ENCODE measurements at places on chromosomes 2 and 18.

DNA sequence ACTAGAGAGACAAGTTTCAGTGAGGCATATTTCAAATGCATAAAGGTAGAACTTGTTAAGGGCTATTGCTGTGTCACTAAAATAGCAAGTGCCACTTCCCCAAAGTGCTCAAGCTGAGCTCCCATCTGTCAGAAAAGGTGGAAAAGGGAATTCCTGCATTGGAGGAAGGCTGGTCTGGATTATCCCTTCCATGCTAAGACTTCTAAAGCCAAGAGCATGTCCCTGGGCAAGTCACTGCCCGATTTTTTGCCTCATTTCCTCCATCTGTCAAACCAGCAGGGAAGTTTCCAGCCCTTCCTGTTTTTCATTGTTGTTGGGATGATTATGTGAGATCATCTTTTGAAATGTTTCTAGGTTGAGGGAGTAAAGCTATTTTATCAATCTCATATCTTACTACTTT lies 175.5 kb downstream of the SETBP1 start:
- no peak for DNase-seq

GRCh38 chr2:171762879-171763573 lies 75.8 kb downstream of the DYNC1I2 start:
- DNase-seq, result no peak

DNA sequence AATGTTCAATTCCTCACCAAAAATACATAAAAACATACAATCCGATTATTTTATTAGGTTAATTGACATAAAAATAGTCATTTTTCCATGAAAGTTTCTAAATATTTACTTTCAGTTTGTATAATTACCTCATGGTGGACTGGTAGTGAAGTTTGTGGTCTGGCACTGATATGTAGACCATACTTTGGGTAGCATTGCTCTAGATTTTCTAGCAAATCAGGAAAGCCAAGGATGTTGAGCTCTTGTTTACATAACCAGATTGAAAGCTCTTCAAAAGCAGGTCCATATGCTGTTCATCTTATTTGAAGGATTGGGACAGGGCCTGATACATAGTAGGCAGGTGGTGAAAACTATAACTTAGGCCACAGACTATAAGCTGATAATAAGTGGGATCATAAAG lies 61.8 kb downstream of the COMMD1 start:
- DNase-seq, result no peak

DNA sequence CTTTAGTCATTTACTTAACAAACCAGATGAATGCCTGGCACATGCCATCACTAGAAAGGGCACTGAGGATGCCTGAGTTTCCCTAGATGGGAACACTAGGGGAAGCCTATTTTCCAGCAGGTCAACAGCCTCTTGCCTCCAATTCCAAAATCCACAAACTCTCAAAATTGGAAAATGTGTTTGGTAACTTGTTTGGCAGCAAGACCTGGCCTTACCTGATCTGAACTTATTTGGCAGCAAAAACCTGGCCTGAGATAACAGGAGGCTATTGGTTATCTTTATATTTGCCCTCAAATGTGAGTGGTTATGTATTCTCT lies 2.6 kb downstream of the LIPG start:
- no peak for DNase-seq

- DNase-seq, result no peak
Observed at GRCh38 chr2:12032975-12033374, 286.5 kb downstream of the LPIN1 start.

GRCh38 chr2:53740170-53740569 lies 27.4 kb upstream of the CHAC2 start:
- no peak for DNase-seq

DNA sequence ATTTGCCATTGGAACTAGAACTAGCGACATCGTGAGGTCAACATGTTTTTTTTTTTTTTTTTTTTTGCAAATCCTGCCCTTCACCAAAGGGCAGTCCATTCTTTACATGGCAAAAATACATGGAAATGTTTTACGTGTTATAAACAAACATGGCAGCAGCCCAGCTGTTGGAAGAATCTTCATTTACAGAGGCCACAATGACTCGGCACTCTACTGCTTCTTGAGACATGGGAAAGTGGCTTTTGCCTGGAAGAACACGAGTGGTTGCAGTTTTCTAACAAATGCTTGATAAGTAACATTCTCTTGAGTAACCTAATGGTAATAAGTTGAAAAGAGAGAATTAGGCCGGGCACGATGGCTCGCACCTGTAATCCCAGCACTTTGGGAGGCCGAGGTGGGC lies 22.8 kb upstream of the POLR1B start:
- no peak for DNase-seq

DNA sequence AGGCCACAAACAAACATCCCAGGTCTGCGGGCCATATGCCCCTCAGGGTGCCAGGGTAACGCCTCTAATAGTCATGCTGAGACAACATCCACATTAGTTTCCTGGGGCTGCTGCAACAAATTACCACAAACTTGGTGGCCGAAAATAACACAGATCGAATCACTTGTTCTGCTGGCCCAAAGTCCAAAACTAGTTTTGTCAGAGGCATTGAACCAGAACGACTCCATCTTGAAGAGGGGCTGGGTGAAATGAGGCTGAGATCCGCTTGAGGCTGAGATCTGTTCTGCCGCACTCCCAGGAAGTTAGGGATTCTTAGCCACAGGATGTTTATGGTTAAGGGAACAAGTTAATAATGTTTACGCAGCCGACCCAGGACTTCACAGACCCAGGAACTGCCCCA lies 66.7 kb downstream of the COPS8 start:
- DNase-seq, result no peak

- DNase-seq, result no peak
Observed at GRCh38 chr2:200613692-200614091, 27.9 kb downstream of the AOX1 start.

DNA sequence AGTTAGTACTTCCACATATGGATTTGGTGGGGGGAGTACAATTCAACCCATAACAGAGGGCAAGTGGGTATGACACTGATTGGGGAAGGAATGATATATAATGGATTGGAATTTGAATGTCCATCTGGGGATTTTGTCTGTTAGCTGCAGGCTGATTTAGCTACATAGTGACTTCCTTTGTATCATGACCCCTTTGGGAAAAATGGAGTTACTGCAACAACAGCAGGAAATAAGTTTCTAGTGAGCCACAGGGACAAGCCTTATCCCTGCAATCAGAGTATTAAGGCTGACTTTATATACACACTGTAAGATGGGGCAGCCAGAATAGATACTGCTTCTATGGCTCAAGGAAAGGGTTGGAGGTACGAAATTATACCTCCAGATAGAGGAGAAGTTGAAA lies 404.4 kb upstream of the MEIS1 start:
- DNase-seq, result no peak

- DNase-seq, result no peak
Observed at GRCh38 chr2:189440644-189440946, 679 bp upstream of the WDR75 start.

DNA sequence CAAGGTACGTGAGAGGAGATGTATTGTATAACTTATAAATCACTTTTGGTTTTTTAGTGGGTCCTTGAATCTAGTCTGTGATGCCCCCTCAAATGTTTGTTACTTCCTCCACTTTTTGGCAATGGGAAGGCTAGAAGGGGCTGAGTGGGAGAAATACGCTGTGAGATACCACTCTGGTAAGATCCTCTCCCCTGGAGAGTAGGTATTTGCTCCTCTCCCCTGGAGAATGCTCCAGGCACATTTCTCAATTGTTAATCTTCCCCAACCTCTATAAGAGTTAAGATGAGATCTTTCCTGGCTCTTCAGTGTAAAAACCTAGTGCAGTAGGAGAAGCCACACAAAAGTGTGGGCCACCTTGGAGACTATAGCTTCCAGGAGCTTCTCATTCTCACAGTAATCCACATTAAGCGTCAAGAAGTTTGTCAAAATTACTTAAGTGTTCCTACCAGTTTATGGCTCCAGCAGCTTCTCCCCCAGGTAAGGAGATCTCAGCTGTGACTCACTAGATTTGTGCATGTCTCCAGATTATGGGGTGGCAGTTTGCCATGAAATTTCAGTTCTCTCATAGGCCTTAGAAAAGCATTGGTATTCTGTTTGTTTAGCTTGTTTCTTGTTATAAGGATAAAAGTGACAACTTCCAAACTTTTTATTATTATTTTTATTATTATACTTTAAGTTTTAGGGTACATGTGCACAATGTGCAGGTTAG lies 182.6 kb downstream of the FSIP2 start:
- no peak for DNase-seq

DNA sequence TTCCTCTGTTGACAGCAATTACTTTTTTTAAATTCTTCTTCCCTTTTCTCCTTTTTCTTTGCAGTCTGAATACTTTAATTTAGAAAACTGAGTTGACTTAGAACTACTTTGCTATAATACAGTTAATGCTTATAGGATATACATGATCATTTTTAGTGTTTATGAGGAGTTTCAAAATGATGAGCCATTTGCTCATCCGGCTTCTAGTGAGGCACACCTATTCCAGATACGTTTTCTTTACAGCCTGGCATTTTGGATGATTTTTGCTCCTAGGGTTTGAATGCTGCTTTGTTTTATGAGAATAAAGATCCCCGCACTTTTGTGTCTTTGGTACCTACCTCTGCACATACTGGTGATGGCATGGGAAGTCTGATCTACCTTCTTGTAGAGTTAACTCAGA lies 52.8 kb downstream of the EIF5B start:
- DNase-seq, result no peak

GRCh38 chr2:240686460-240686859 lies 3.8 kb upstream of the AQP12B start:
- DNase-seq, result no peak

GRCh38 chr18:63207143-63207790 lies 112.3 kb downstream of the BCL2 start:
- no peak for DNase-seq

- DNase-seq, result no peak
Observed at GRCh38 chr2:125397535-125398251, 1258.3 kb upstream of the GYPC start.

DNA sequence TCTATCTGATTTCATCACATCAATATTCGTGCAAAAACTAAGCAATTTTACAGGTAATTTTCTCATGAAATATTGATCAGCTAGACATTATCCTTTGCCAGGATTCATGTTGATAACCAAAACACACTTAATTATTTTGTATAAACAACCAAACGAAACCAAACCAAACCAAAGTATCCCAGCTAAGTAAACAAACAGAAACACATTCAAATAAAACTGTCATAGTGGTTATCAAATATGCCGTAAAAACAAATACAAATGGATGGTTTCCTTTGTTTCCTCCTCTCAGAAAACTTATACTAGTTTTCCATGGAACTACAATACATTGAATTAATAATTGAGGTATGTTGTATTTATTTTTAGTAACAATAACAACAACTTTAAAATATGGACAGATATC lies 777.4 kb downstream of the DSC3 start:
- DNase-seq, result no peak

DNA sequence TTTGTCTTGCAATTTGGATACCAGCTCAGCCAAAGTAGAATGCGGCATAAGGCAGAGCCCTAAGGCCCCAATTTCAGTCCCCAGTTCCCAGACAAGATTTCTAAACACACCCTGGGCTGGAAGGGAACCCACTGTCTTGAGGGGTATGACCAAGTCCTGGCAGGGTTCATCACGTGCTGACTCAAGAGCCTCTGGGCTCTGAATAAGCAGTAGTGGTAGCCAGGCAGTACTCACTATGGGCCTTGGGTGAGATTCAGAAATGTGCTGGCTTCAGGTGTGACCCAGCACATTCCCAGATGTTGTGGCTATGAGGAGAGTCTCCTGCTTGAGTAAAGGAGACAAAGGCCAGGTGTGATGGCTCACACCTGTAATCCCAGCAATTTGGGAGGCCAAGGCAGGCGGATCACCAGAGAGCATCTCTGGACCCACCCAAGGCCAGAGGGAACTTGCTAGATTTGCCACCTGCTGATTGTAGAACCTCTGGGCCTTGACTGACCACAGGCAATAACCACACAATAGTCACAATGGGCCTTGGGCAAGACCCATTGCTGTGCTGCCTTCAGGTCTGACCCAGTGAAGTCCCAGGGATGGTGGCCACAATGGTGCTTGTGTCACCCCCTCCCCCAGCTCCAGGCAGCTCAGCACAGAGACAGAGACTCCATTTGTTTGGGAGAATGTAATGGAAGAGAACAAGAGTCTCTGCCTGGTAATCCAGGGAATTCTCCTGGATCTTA lies 74.9 kb downstream of the ATL2 start:
- no peak for DNase-seq

DNA sequence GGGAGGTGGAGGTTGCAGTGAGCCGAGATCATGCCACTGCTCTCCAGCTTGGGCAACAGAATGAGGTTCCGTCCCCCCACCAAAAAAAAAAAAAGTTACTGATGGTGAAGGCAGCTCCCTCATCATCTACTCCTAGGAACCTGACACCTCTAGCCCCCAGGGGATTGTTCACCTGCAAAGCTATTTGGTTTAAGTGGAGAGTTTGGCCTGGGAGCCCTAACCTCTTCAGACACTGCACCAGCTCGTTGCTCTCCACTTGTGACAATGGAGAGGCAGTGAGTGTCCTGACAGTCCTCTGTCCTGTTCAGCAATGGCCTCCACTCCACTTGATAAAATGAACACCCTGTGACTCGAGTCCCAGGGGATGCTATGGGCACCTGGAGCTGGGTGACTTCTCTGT lies 43.5 kb downstream of the ATP6V1C2 start:
- DNase-seq, result no peak

DNA sequence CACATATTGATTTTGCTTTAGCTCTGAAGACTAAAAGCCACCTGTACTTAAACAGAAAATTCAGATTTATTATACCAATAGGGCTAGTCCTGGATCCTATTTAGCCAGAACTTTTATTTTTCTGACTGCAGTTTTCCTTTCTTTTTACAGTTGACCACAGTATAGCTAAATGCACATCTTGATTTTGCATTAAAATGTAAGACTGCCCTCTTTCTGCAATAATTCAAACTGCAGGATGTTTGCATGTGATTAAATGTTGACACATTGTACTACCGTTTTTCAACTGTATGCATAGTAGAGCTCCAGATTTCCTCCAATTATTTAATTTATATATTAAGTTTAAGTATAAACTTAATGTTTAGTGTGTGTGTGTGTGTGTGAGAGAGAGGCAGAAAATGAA lies 1262.9 kb downstream of the SUCLG1 start:
- no peak for DNase-seq

DNA sequence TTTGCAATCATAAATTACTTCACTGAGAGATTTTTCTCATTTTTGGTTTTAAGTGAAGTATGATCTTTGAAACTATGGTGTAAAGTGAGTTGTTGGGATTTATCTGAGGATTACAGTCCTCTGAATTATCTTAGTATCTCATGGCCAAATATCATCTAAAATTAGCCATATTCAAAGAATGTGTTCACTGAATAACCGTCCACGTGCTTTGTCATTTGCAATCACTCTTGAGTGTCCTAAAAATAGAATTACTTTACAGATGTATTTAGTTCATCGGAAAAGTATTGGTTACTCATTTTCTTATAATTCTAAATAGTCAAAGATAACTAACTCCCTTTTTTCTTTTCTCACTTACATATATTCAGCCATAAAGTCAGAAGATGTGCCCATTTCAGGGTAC lies 141.2 kb downstream of the RTN4 start:
- DNase-seq, result no peak

DNA sequence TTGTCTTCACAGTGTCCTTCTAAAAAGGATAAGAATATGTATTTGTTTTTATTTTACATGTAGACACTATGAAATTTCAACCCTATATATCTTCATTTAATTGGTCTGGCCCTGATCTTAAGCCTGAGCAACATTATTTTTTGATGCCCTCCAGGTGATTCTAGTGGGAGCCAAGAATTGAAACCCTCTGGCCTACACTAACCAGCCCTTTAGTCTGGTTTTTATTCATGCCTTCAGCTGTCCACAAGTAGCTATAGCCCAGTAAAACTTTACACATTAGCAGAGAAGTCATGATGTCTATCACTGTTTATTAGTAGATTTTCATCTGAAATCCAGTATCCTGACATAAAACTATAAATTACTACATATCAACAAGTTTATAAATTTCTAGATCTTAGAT lies 52.7 kb upstream of the UBXN4 start:
- no peak for DNase-seq
